ENCODE measurements at places on chromosomes 6 and 20.

- peak; percentile 83 for DNase-seq
Observed at GRCh38 chr6:81751388-81752083, 945 bp downstream of the TENT5A start.

DNA sequence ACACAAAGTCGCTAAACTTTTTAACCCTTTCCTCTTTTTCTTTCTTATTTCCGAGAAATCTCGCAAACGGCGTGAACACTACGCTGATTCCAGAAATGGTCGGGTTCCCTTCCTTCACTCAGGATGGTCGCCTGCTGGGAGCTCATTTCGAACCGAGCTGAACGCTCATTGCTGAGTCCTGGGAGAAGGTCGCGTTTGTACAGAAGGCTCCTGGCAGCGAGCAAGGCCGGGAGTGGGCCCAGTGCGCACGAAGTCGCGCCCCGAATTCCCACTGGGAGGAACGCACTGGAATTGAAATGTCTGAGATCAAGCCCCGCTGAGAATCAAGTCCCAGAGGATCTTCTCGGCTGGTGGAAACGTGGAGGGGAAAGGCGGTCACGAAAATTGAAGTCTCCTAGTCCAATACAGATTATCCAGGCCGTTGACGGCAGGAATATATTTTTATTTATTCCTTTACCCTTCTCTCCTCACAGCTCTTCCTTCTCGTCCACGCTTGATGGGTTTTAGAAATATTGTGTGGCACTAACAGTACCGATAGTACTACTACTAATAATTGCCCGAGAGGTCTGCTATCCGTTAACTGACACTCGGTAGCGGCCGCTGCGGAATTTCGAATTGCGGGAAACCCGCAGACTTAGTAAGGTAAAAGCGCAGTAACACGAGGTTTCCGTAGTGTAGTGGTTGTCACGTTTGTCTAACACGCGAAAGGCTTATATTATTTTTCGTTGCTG is 207.2 kb upstream of the ZNF184 start:
- no peak for DNase-seq

GRCh38 chr20:21615617-21616080 is 89.8 kb upstream of the PAX1 start:
- peak; percentile 64 for DNase-seq

GRCh38 chr6:5624256-5624655 is 362.9 kb downstream of the FARS2 start:
- DNase-seq, result no peak

GRCh38 chr6:2848851-2849250 is 7.2 kb upstream of the SERPINB1 start:
- DNase-seq, result no peak

- DNase-seq, result no peak
Observed at GRCh38 chr20:12067686-12068085, 150.0 kb downstream of the BTBD3 start.

DNA sequence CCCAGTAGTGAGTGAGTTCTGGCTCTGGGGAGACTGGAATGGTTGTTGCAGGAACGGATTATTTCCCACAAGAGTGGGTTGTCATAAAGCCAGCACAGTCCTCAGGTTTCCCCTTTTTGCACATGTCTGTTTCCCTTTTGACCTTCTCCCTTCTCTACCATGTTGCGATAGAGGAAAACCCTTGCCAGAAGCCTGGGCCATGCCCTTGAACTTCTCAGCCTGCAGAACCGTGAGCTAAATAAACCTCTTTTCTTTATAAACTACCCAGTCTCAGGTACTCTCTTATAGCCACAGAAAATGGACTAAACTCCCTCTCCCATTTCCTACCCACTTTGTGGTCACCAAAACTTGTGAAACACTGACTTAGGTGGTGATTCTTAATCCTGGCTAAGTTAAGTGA is 7.2 kb upstream of the PPP1R16B start:
- DNase-seq, result no peak

- no peak for DNase-seq
Observed at GRCh38 chr6:134575221-134575620, 257.3 kb upstream of the SGK1 start.

DNA sequence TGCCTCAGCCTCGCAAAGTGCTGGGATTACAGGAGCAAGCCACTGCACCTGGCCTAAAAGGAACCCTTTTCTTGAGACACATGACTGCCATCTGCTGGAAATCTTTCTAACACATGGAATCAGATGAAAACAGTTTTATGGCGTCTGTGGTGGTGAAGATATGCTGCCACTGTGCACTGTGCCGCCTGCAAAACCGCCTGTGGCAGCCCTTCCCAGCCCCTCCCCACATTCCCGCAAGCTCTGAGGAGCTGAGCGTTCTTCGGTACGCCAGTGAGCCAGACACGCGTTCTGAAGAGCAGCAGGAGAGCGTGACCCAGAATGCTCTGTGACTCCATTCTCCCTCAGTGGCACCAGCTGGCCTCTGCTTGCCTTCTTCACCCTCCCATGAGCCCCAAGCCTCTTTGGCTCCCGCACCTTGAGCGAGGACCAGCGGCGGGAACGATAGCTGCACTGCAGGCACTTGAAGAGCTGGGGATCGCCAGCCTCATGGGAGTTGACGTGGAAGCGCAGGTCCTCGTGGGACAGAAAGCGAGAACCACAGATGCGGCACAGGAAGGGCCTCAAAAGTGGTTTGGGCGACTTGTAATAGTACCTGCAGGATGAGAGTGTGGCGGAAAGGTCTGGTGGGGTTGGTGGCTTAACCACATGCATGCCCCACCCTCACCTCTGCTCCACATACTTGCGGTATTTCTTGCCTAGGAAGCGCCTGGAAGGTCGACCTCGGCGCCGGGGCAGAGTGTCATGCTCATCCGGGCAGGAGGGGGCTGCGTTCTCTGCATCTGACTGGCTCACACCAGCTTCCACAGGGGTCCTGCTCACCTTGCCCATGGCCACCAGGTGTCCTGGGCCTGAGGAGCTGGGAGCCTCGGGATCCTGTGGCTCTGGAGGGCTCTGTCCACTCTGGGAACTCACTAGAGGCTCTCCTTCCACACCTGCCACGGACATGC is 8.7 kb downstream of the ZNF335 start:
- DNase-seq, result peak; percentile 48

DNA sequence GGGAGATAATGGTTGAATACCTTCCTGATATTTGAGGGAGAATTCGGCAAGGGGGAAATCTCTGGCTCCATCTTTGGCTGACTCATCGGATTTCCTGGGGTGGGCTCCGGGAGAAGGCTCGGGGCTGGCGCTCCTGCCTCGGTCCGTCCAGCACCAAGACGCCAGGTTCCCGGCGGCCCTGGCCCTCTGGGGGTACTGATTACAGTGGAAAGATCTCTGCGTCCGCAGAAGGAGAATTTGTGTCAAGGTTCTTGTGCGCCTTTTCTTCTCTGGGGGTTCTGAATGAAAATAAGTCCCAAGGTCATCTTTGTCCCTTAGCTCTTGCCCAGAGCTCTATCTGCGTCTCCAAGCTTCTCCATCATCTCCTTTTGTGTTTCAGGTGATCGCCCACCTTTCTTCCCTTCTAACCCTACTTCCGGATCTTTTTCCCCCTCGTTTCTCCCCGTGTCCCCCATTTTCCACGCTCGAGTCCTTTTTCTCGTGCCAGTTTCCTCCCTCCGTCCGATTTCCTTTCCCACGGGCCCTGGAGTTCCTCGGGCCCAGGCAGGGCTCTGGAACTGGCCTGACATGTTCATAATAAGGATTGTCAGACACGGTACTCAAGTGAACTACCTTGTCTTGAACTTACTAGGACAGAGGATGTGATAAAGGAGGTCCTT is 11.6 kb downstream of the NRN1 start:
- no peak for DNase-seq

DNA sequence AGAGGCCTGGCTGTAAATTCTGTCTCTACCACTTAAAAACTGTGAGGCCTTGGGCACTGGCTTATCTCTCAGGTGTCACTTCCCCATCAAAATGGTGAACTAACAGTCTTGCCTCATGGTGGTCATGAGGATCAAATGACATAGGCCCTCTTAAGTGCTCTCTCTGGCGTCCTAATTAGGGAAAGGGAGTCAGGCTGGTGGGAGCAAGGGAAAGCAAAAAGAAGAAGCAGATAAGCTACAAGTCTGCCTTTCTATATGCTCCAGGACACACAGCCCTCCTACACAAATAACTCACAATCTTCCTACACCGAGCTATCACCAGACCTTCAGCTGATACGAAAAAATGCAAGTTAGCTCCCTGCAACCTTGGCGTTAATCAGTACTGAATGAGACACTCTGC is 19.5 kb upstream of the SLC22A16 start:
- no peak for DNase-seq

GRCh38 chr20:18978311-18978710 is 164.7 kb downstream of the SCP2D1 start:
- no peak for DNase-seq

DNA sequence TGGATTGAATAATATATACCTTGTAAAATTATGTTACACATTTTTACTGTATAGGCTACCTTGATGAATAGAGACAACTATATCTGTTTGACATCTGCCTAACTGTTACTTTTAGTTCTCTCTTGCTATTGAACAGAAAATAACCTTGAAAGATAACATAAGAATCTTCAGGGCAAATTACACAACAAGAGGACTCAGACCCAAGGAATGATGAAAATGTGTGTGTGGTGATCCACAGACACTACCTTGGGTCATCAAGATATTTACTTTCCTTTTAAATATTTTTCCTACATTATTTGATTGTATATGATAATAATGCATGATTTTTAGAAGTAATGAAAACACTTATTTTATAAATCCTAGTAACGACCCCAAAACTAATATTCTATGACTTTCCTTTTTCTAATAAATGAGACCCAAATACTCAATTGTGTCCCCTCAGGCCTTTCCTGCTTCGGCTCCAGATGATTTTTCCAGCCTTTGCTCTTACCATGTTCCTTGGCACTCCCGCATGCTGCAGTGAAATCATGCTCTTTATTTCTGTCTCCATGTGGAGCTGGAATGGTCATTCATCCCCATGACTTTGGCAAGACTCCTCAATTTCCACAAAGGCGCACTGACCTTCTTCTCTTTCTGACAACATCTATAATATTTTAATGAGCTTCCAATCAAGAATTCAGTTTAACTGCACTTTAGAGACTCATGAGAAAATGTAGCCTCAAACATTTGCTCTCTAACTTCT is 187.6 kb downstream of the EPM2A start:
- DNase-seq, result no peak

DNA sequence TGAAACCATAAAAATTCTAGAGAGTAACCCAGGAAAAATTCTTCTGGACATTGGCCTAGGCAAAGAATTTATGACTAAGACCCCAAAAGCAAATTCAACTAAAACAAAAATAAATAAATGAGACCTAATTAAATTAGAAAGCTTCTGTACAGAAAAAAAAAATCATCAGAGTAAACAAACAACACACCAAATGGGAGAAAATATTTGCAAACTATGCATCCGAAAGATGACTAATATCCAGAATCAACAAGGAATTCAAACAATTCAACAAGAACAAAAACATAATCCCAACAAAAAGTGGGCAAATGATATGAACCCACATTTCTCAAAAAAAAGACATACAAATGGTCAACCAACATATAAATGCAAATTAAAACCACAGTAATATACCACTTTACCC is 242.6 kb upstream of the CDYL start:
- no peak for DNase-seq

- no peak for DNase-seq
Observed at GRCh38 chr6:44727651-44728630, 340.4 kb downstream of the CDC5L start.

GRCh38 chr6:159036673-159037072 is 8.1 kb downstream of the TAGAP start:
- no peak for DNase-seq

DNA sequence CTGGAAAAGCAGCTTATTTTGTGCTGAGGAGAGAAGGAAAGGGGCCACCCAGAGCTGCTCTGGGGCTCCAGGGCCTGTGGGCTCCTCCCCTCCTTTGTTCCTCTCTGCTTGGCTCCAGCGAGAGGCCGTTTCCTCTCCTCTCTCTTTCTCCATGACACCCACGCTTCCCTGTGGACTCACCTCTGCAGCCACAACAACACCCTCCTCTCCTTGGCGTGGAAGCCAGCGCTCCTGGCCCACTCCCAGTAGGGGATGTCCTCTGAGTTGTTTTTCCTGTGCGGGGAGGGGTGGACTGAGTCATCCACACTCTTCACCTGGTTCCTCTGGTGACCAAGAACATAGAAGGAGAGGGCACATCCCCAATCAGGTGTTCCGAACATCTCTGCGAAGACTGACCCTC is 4.9 kb upstream of the CDSN start:
- no peak for DNase-seq

- no peak for DNase-seq
Observed at GRCh38 chr6:36906539-36907325, 21.0 kb downstream of the C6orf89 start.

- DNase-seq, result no peak
Observed at GRCh38 chr6:47701363-47701762, 3.0 kb downstream of the ADGRF4 start.

GRCh38 chr6:108746836-108747575 is 101.2 kb upstream of the ARMC2 start:
- DNase-seq, result no peak

DNA sequence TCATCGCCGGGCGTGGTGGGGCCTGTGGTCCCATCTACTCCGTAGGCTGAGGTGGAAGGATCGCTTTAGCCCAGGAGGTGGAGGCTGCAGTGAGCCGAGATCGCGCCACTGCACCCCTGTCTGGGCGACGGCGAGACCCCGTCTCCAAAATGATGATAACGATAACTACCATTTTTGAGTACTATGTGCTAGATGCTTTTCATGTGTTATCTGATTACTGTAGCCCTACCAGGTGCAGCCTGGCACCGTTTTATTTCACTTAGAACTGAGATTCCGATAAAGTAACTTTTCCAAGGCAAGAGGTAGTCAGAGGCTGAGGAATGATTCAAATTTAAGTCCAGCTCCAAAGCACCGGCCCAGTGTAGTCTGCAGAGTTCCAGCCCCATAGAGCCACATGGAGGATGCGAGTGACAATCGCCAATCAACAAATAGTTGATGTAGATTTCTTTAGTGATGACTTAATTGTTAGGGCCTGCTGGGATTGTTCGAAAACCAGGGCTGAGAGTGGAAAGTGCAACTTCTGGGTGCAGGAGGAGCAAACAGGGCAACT is 727 bp downstream of the ERMARD start:
- DNase-seq, result no peak

- DNase-seq, result no peak
Observed at GRCh38 chr6:15423286-15423993, 177.6 kb downstream of the JARID2 start.

DNA sequence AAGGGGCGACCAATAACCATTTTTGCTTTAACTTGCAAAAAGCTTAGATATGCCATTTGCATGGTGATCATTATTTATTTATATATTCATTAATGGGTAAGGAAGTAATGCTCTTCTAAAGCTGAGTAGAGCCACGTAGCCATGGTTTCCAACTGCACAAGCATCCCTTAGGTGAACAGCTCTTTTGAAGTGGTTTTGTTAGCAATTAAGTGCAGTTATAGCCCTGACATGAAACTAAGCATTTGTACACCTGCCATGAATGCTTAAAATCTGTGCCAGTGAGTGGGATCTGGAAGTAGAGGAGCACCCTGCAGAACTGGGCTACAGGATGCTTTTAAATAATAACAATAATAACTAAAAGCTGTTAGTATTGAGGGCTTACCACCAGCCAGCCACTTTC is 19.1 kb downstream of the TRAF3IP2 start:
- no peak for DNase-seq
